ENCODE measurements at places on chromosomes 11 and 22. TPM values are rescaled to one million over a fixed set of nuclear protein-coding genes. Genes with fewer than 3 reads are reported as not detected.

The CSNK2A3 gene
- total RNA-seq, result 2.6 TPM

The UBQLN3 gene
- not detected for total RNA-seq

The MPZL3 gene
- 113 TPM for total RNA-seq

The MFRP gene
- not detected for total RNA-seq

The BTBD18 gene
- not detected for total RNA-seq
